NCI-H1436 treated with DMSO at 0.1 percent for 48 hours (cell line): ENCODE measurements at places on chromosomes 4 and X.

DNA sequence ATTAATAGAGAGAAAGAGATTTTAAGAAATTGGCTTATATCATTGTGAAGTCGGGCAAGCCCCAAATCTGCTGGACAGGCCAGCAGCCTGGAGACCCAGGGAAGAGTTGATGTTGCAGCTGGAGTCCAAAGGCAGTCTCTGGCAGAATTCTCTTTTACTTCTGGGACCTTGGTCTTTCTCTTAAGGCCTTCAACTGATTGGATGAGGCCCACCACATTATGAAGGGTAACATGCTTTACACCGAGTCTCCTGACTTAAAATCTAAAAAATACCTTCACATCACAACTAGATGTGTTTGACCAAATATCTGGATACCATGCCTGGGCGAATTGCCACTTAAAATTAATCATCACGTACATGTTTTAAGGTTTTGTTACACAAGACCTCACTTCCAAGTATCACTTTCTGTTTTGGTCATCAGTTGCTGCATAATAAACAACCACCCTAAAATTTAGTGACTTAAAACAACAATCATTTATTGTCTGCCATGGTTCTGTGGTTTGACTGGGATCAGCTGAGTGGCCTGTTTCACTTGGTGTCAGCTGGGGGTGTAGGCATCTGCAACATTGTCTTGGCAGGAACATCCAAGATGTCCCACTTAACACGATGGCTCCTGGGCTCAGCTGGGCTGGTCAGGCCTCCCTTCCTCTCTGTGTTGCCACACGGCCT, 3.4 kb downstream of the CD38 start:
- no peak for DNase-seq

DNA sequence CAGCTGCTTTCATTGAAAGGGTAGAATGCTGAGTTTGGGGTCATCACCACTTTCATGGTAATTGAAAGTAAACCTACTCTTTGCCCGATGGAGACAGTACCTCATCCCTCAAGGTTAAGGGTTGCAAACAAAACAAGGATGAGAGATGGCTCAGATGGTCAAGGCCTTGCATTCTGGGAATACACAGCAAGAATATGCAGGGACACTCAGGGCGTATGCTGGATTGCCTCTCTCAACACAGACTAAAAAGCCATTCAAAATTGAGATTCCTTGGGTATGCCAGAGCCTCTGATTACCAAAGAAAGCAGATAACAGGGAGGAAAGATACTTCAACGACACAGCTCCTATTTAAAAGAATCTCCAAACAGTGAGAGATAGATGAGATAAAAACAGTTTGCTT, 310.4 kb downstream of the ARAP2 start:
- DNase-seq = no peak

GRCh38 chr4:164937576-164938270, 39.7 kb downstream of the TRIM61 start:
- no peak for DNase-seq

DNA sequence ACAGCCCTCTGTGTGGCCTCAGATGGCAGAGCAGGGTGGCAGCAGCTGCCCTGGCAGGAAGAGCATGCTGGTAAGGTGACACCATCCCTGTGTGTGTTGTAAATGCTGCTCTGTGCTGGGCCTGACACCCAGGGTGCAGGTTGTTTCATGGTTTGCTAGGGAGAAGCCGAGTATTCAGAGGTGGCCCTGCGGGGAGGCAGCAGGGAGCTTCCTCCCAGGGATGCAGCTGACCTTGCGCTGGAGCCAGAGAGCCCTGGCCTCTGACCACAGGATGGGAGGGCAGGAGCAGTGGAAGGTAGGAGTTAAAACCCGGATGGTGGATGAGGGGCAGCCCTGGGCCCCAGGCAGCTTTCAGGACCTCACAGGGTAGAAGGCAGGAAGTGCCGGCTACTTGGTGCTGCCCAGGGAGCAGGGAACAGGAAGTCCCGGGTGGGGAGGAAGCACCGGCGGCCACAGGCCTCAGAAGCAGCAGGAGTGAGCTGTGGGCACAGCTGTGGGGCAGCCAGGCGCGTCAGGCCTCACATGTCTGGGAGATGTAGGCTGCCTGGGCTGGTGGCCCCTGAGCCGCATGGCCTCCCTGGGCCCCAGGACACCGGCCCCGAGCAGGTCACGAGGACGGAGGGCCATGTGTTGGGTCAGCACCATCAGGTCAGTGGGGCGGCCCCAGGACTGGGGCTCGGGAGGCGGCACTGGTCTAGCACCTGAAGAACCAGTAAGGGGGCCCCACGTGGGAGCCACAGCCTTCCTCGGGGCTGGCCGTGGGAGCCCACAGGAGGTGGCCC, 19.1 kb downstream of the SH3BP2 start:
- no peak for DNase-seq

GRCh38 chrX:152819732-152820131, 10.8 kb downstream of the CETN2 start:
- no peak for DNase-seq

- no peak for DNase-seq
These were observed 17.6 kb upstream of the NXT2 start for GRCh38 chrX:109519001-109519400.

DNA sequence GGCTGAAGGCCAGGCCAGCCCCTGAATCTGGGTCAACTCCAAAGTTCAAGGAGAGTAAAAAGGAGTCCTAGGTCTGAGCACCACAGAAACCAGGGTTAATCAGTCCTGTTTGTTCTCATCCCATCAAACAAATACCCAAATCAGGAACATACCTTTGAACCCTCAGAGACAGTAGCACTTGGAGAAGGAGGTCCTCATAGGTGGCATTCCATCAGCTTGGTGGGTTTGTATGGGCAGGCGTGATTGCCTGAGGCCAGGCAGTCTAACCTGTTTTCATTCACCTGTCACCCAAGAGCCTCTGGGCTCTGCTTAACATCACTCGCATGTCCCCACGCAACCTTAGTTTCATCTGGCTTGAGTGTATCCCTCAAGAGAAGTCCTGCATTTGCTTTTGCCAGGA, 17.5 kb upstream of the MBTPS2 start:
- no peak for DNase-seq

- DNase-seq = no peak
These were observed 1.3 kb downstream of the ASB12 start for GRCh38 chrX:64229154-64229553.

GRCh38 chrX:134026565-134027311, 41.3 kb upstream of the GPC3 start:
- no peak for DNase-seq

- DNase-seq = no peak
These were observed 101.4 kb downstream of the PPARGC1A start for GRCh38 chr4:23788460-23788859.
